ENCODE measurements at places on chromosomes 7 and 10.

DNA sequence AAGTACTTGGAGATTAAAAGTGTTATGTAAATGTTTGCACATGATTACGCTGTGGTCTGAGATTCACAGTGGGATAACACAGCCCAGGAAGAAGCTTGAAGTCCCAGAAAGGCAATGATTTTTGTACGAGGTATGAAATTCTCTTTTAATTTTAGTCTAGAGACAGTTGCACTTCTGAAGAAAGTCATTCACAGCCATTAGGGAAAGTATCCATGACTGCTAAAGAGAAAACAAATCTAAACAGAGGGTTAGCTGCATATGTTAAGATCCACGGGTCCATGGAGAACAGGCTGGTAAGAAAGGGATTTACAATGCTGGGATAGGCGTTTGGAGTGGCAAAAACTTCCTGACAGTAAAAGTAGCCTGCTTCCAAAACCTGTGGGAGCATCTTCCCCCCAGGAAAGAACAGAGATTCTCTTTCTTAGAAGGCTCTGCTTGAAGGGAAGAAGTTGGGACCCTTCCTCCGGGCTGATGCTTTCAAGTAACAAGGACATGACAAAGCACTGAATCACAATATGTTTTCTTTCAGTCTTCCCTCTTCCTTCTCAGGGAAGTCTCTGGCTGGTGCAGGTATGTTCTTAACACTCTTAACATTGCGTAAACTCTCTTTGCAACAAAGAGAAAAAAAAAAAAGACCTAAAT is 220.8 kb upstream of the CELF2 start:
- DNase-seq = no peak

- DNase-seq = no peak
These were observed 2.2 kb downstream of the BHLHA15 start for GRCh38 chr7:98213296-98213887.

GRCh38 chr10:78860260-78860914 is 208.4 kb upstream of the ZMIZ1 start:
- no peak for DNase-seq

DNA sequence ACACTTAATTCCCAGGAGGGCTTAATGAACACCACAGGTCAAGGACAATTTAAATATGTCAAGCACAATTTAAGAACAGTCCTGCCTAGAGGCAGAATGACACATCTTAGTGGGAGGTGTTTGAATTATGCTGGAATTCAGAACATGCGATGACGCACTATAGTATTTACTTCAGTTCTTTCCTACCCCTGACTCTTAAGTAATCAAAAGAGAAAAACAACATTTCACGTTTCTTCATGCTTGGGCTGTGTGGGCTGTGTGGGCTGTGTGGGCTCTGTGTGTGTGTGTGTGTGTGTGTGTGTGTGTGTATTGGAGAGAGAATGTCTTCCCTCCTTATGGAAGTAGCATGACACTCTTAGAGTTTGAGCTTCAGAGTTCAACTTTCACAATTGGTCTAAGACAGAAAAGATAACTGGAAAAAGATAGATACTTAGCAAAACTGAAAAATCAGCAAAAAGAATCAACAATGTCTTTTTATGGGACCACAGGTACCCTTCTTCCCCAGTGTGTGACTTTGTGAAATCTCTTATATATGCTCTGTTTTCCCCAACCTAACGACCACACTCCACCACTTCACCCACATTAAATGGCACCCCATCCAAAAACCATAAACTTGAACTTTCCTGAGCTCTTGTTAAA is 33.7 kb upstream of the CABCOCO1 start:
- peak; percentile 25 for DNase-seq

DNA sequence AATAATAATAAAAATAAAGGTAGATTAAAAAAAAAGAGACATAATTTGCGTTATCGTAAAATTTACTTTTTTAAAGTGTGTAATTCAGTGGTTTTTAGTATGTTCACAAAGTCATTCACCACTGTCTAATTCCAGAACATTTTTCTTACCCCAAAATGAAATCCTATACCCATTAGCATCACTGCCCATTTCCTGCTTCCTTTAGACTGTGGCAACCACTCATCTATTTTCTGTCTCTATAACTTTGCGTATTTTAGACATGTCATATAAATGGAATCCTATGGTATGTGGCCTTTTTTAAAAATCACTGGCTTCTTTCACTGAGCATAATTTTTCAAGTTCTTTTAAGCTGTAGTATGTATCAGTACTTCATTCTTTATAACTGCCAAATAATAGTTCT is 53.6 kb downstream of the KAT6B start:
- no peak for DNase-seq

GRCh38 chr7:108452707-108453106 is 3.5 kb downstream of the NRCAM start:
- DNase-seq = no peak

DNA sequence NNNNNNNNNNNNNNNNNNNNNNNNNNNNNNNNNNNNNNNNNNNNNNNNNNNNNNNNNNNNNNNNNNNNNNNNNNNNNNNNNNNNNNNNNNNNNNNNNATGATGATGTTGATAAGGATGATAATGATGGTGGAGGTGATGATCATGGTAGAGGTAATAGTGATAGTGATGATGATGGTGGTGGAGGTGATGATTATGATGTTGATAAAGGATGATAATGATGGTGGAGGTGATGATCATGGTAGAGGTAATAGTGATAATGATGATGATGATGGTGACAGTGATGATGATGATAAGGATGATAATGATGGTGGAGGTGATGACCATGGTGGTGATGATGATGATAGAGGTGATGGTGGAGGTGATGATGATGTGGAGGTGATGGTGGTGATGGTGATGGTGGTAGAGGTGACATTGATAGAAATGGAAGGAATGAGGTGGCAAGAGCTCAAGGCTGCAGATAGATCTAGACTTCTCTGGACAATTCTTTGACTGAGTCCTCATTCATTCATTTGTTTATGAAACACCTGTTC is 47.8 kb downstream of the FAM20C start:
- DNase-seq = no peak

- no peak for DNase-seq
These were observed 235.9 kb upstream of the PRSS1 start for GRCh38 chr7:142513178-142513955.

DNA sequence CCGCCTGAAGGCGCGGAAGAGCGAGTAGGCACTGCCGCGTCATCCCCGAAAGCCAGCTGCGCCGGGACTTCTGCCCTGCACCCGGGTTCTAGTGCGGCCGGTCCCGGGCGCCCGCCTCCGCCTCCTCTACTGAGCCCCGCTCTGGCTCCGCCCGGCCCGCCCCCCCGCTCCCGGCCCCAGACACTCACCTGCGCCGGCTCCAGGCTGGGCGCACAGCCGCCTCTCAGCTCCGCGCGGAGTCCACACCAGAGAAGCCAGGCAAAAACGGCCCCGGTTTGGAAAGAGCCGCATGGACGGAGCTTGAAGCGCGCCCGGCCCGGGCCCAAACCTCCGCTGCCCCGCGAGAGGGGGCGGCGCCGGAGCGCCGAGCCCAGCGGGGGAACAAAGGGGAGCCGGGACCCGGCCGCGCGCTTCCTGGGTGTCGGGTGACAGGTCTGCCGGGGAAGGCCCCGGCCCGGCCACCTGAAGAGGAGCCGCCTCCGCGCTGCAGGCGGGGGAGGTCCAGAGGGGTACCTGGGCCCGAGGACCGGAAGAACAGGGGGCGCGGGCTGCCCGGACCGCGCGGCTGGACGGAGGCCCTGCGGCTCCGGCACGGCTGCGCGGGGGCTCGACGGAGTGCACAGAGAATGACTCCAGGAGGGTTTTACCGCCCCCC is 168.2 kb downstream of the NRF1 start:
- peak; percentile 96 for DNase-seq

GRCh38 chr10:84095811-84096497 is 43.4 kb upstream of the GHITM start:
- no peak for DNase-seq

GRCh38 chr10:117431160-117431559 is 55.9 kb upstream of the PDZD8 start:
- DNase-seq = no peak

GRCh38 chr10:88457660-88458059 is 125.5 kb downstream of the RNLS start:
- no peak for DNase-seq

DNA sequence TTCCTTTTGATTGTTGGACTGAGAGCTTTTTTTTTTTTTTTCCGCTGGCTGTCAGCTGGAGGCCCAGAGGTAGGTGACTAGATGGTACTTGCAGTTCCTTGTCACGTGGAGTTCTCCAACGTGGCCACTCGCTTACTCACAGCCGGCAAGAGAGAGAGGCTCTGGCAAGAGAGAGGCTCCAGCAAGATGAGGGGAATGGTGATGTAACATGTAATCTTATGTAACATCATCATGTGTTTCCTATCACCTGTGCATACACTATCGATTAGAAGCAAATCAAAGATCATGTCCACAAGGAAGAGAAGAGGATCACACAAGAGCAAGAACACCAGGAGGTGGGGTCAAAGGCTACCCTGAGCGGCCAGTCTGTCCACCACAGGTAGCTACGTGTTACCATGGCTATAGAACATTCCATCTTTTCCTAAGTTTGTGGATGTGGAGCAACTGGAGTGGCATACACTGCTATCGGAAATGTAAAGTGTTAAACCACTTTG is 4.0 kb upstream of the BORCS7 start:
- DNase-seq = no peak

- DNase-seq = no peak
These were observed 384.4 kb downstream of the TCERG1L start for GRCh38 chr10:130927157-130927556.

- DNase-seq = no peak
These were observed 576.6 kb upstream of the SORCS1 start for GRCh38 chr10:107740962-107741690.

- DNase-seq = peak; percentile 26
These were observed 67.9 kb upstream of the PRKCQ start for GRCh38 chr10:6647811-6648526.

GRCh38 chr10:44952779-44953231 is 6.8 kb upstream of the RASSF4 start:
- no peak for DNase-seq

DNA sequence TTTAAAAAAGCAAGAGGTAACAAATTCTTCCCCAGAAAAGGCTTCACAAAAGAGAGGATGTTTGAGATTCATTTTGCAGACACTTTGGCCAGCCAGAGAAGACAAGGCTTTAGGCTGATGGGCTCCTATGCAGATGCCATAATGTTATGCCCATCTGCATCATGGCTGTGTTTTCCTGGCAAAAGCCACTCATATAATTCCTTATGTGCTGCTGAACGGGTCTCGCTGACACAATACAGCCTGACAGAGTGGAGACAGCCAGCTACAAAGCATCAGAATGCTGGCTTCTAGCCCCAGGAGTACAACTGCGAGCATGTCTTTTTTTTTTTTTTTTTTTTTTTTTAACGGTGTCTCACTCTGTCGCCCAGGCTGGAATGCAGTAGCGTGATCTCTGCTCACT is 1157.4 kb upstream of the AUTS2 start:
- DNase-seq = no peak

DNA sequence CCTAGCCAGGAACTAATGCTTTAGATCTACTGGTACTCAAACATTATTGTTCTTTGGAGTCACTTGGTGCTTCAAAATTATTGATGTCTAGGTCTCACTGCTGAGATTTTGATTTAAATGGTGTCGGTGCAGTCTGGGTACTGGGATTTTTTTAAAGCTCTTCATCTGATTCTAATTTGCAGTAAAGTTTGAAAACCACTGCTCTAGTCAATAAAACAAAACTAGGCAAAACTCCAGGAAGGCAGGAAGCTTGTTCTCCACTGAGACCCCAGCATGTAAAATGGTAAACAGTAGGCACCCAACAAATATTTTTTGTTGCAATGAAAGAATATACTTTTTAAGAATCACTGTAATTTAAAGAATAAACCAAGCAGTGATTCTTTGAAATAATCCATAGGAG is 49.7 kb downstream of the ADD3 start:
- no peak for DNase-seq

DNA sequence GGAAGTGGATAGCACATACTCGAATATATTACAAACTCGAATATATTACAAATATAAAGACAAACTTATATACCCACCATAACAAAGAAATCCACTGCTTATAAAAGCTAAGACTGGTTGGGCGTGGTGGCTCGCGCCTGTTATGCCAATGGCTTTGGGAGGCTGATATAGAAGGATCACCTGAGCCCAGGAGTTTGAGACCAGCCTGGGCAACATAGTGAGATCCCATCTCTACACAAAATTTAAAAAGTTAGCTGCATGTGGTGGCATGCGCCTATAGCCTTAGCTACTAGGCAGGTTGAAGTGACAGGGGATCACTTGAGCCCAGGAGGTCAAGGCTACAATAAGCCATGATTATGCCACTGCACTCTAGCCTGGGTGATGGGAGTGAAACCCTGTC is 20.4 kb downstream of the MCMBP start:
- no peak for DNase-seq

DNA sequence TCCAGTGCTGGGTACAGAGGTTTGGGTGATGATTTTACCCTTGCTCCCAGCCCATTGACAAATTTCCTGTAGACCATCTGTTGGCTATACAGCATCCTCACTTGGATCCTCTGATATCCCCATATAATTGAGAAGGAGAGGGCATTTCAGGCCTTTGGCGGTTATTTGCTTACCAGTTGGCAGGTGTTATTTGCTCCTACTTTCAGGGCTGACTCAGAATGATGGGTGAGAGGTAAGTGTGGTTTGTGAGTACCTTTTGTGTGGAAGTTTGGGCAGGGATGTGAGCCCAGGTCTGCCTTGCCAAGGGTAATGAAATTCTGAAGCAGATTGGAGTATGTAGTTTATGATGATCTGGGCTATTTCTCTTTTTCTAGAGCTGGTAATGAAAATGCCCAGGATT is 93.6 kb downstream of the LRMDA start:
- no peak for DNase-seq

DNA sequence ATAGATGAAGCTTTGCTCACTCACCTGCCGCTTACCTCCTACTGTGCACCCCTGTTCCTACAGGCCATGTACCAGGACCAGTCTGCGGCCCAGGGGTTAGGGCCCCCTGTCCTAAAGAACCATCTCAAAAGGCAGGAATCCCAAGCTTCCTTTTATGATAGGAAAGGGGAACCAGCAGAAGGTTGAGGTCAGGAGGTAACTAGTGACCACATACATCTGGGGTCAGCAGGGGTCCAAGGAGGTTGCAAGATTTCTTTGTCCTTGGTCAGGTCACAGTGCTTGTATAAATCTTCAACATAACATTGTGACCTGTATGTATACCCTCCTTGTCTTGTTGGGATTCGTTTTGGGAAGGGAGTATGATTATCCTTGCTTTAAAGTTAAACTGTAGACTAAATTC is 73.8 kb downstream of the OAT start:
- no peak for DNase-seq

GRCh38 chr7:41867639-41868280 is 164.9 kb upstream of the INHBA start:
- DNase-seq = no peak

- DNase-seq = peak; percentile 2
These were observed 561.2 kb upstream of the PHF14 start for GRCh38 chr7:10412422-10413019.

DNA sequence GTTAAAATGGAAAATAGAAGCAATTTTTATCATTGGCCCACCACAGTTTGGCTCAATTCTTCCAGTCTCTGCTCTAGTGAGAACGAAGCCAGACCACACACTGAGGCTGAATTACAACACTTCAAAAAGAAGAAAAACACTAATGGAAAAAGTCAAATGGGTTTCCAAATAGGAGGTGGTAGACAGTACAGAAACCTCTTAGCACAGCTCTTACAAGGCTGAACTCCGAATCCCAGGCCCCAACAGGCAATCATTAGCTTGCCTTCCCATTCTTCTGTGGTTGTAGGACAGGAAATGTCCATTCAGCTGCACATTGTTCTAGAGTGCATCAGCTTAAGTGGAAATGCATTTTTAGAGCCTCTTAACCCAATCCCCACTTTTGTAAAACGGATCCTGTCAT is 115.1 kb upstream of the MEOX2 start:
- no peak for DNase-seq

- no peak for DNase-seq
These were observed 2.1 kb downstream of the VSIR start for GRCh38 chr10:71771204-71771603.

- no peak for DNase-seq
These were observed 42.5 kb upstream of the AHR start for GRCh38 chr7:17255926-17256325.
